Fibroblast of skin of right biceps (primary cell): ENCODE measurements at places on chromosomes 12 and 14.

GRCh38 chr14:91278383-91278715 lies 33.8 kb upstream of the GPR68 start:
- no peak for DNase-seq

- DNase-seq: peak; percentile 55
Measured at GRCh38 chr14:20415782-20416206, 2.5 kb upstream of the TEP1 start.

GRCh38 chr12:64621257-64621942 lies 11.1 kb downstream of the RASSF3 start:
- peak; percentile 48 for DNase-seq

DNA sequence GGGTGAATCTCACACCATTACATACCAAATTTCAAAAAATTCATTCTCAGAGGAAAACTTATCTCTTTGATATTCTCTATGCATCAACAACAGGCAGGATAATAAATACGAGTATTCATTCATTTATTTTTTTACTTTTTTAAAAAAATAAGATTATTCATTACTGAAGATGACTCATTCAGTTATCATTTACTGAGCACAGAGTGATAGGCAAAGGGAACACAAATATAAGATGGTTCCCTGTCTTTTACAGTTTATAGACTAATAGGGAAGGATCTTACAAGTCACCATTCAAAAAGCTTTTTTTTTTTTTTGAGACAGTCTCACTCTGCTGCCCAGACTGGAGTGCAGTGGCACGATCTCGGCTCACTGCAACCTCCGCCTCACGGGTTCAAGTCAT lies 5.0 kb upstream of the PABPN1 start:
- no peak for DNase-seq

DNA sequence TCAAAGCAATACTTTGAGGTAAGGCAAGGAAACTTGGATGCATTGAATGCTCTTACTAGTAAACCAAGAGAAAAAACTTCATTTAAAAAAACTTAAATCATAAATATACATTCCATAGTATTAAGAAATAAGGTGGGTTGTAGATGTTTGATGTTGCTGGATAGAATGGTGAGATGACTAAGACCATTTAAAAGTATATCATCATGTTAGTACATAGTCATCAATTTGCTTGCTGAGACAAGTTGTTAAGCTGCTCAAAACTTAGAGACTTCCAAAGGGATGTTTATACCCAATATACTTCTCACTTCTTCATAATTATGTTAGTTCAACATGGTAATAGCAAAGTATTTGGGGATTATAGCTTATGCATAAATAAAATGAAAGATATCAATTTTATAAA lies 675.5 kb upstream of the MGAT4C start:
- DNase-seq: peak; percentile 3

- no peak for DNase-seq
Measured at GRCh38 chr14:33814010-33814409, 136.9 kb downstream of the EGLN3 start.

DNA sequence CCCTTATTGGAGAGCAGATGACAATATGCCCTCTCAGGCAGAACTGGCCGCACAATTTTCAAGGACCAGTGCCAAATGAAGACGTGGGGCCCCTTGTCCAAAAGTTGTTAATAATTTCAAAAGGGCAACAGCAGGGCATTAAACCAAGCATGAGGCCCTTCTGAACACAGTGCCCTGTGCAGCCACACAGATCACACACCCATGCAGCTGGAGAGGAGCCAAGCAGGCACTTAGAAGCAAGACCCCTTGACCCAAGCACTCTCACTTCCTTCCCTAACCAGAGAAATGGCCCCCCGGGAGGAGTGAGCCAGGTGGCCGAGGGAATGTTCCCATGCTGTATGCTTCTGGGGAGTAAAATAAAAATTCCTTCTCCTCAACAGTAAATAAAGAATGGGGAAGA lies 114.0 kb upstream of the TMPO start:
- no peak for DNase-seq

DNA sequence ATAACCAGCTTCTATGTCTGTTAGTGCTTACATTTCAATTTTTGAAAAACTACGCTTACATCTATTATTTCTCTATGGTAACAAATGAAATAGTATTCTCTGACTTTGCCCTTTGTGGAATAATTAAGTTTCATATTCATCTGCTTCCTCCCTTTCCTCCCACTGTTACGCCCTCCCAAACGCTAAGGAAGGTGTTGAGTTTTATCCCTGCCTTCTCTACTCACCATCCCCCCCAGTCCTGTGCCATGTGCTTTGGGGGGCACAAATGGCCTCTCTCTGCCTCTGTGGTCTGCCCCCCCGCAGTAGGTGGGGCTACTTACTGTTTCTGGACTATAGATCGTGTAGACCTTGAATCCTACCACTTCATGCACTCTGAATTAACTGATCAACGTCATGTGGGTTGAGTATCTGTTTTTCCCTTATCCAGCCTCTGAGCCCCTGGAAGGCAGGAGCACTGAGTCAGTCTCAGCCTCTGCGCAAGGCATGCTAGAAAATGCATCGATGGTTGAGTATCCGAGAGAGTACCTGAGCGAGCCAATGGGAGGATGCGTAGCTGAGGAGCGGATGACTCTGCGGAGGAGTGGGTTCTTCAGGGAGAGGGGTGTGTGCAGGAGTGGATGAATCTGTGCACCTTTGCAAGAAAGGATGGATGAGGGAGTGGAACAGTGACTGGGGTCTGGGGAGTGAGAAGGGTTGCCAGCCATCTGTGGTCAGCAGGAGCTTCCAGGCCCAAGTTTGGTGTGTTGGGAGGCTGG lies 114.5 kb upstream of the RTL1 start:
- DNase-seq: no peak
